Cerebellum (tissue), 4 donors: ENCODE measurements at places on chromosomes 12 and 14. TPM values are rescaled to one million over a fixed set of nuclear protein-coding genes. Genes with fewer than 3 reads are reported as not detected.

DNA sequence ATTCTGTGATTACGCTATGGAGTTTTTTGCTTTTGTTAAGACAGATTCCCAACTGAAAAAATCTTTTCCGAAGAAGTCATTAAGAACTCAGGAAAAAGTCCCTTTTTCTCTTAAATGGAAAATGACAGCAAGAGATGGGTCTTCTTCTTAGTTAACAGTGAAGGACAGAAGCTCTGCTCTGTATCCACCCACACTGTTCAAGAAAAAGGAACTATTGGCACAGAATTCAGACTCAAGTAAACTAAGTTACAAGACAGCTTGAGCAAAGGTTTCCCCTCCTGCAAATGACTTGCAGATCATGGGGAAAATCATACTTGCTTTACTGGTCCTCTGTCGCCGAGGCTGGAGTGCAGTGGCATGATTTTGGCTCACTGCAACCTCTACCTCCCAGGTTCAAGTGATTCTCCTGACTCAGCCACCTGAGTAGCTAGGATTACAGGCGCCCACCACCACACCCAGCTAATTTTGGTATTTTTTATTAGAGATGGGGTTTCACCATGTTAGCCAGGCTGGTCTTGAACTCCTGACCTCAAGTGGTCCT is 137.1 kb upstream of the AEBP2 start:
- no peak for DNase-seq

- DNase-seq = no peak
These were observed 37.6 kb downstream of the MUCL1 start for GRCh38 chr12:54891717-54892478.

C12orf54 gene
- total RNA-seq = not detected

- no peak for DNase-seq
These were observed 95.0 kb downstream of the RFLNA start for GRCh38 chr12:124389725-124390441.

- no peak for DNase-seq
These were observed 37.0 kb downstream of the ANAPC7 start for GRCh38 chr12:110366321-110367142.
